ENCODE measurements at places on chromosomes 7 and 10.

DNA sequence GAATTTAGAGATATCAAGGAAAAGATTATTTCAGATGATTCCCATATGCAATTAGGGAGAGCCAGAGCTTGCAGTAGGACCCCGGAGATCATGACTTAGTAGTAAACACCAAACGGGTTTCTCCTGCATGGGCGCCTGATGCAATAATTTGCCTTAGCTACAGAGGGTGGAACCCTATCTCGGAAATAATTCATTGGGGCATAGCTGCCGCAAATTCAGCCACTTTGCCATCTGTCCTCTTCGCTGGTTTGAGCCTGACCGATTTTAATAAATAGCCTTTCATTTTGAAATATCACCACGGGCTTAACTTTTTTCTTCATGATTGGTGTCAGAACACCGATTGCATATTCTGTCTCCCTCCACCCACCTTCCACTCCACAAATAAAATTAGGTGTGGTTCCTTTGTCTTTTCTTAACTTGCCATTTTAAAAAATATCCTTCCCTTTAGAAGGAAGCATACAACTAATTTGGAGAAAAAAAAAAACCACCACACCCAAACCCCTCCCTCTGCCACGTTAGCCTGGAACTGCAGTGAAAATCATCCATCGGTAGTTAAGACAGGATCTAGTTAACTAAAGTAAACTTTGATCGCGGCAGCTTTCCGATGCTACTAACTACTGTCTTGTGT lies 1.4 kb downstream of the GARS1 start:
- DNase-seq, result no peak

DNA sequence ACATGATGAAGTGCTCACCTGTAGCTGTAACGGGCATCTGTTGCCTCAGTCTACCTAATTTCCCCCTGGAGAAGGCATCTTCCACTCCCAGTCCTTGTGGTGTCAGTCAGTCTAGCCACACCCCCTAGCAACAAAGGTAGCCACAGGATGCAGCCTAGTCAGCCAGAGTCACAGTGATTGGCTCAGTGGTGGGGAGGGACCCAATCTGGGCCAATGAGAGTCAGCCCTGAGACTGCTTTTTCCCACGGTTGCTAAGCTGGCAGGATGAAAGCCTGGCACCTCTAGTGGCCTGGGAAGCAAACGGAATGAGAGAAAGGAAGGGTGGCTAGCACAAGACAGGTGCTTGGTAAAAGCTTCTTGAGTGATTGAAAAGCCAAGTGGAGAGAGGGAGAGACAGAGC lies 118.6 kb downstream of the SH3PXD2A start:
- DNase-seq, result peak; percentile 9

DNA sequence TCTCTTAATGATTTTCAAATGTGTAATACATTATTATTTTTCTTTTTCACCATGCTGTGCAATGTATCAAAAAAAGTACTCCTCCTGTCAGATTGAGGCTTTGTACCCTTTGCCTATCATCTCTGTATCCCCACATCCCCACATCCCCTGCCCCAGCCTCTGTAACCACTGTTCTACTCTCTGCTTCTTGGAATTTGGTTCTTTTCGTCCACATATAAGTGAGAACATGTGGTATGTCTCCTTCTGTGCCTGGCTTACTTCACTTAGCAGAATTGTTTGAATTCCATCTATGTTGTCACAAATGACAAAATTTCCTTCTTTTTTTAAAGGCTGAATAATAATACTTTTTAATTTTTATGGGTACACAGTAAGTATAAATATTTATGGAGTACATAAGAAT lies 13.8 kb downstream of the TAF3 start:
- no peak for DNase-seq

GRCh38 chr10:57599440-57599839 lies 668.3 kb downstream of the IPMK start:
- no peak for DNase-seq

DNA sequence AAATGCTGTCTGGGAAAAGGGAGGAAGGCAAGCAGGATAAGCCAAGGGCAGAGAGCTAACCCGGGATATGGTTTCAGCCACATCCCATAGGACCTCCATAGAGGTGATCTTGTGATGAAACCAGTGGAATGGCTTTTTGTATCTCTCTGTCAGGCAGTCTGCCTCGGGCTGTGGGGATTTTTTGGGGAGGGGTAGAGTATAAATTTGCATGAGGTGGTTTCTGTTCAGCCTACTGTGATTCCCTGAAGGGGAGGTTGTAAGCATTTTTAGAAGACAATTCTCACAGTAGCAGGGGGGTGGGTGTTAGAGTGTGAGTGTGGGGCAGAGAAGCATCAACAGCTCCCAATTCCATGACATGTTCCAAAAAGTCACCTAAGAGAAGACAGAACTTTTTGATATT lies 11.8 kb downstream of the OR9A2 start:
- DNase-seq, result no peak

GRCh38 chr7:126222782-126223181 lies 1030.0 kb downstream of the GRM8 start:
- no peak for DNase-seq

- no peak for DNase-seq
Measured at GRCh38 chr10:75825235-75825634, 393.8 kb downstream of the LRMDA start.

GRCh38 chr10:71844084-71844483 lies 7.0 kb downstream of the PSAP start:
- no peak for DNase-seq

GRCh38 chr10:101301111-101301731 lies 52.7 kb upstream of the BTRC start:
- peak; percentile 26 for DNase-seq

DNA sequence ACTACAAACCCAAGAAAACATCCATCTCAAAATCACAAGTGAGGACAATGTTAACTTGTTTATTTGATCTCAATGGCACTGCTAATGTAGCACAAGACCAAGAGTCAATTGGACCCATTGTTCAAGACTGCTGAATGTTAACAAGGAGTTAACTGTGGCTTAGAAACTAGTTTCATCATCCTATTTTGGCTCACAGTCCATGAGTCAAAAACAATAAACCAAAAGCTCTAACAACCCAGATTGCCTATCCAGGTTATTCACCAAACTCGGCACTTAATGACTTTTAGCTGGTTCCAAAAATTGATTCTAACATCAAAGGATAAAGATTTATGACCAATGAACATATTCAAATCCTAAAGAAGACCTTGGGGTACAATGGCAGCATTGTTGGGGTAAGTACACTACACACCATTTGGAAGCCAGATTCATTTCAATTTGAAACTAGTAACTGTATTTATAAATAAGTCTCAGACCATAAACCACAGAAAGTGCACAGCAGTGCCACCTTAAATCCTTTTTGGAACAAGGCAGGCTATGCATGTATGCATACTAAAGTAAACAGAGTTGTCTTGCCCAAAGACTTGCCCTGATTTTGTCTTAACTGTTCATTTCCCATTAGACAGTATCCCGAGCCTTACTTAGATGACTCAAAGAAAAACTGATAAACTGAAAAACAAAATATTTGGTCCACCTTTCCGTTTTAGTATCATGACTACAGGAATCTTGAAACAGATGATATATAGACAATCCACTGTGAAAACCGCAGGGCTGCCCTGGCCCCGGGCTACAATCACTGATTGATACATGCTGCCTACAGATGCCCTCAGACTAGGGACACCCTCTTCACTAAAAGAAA lies 84.5 kb downstream of the SRPK2 start:
- DNase-seq, result no peak

- DNase-seq, result no peak
Measured at GRCh38 chr7:107321611-107322010, 148.2 kb upstream of the GPR22 start.

DNA sequence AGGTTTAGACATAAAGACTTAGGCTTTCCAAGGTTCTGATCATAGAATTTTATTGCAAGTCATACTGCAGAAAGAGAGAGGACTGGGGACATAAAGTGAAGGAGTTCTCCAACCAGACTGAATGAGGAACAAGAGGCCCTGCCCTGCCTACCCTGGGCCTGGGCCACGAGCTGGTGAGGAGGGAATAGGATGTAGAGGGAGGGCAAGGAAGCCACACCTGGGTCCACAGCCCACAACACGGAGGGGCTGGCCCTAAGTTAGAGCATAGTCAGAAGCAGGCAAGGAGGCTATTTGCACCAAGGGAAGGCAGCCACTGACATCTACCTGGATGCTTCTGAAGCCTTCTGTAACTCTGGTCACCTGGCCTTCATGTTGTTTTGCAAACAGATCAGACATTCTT lies 82.2 kb upstream of the CXCL12 start:
- DNase-seq, result no peak

DNA sequence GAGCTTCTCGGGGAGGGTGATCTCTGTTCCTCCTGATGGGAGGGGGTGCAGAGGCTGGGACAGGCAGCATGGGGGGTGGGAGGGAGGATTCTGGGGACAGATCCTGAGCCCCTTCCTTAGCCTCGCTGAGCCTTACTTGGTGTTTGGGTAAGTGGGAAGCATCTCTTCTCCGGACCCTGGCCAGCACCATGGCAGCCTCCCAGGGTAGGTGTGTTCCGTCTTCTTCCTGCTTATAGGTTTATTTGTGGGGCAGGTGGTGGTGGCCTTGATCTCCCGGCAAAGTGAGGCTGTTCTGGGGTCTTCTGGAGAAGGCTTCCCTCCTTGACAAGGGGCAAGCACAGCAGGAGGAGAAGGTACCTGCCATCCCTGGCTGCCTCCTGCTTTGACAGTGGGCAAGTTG lies 226.9 kb downstream of the GLRX3 start:
- DNase-seq, result no peak

GRCh38 chr10:112585960-112586359 lies 138.9 kb downstream of the VTI1A start:
- no peak for DNase-seq
